ENCODE measurements at places on chromosomes 2 and 18.

DNA sequence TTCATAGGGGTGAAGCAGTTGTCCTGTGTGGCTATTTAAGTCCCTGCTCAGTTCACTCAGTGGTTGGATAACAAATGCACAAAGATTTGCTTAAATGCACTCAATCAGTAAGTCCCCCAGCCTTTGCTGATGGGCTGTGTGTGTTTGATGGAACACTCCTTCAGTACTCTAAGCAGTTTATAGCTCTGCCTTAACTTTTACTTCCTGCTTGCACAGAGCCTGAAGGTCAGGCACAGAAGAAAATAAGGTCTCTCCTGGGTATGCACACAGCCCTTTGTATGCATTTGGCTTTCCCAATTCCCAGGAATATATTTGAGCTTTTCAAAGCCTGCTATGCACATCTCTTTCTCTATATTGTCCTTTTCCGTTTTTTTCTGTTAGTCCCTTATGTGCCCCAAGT lies 208.7 kb upstream of the STK17B start:
- DNase-seq, result no peak

DNA sequence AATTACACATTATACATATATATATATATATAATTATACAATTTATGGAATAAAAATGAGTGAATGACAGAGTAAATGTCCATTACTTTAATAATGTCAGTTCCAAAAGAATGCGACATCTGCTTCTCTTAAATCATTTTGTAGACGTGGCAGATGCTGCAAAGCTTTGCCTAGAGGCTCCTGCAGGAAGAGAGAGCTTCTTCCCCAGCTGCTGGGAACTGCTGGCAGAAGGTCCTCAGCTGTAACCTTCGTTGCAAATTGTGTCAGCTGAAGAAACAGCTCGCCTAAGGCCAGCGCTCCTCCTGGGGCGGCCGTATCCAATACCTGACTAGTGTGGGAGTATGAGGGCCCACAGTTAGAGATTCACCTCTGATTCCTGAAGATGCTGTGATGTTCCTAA lies 9.6 kb upstream of the THNSL2 start:
- DNase-seq, result no peak

DNA sequence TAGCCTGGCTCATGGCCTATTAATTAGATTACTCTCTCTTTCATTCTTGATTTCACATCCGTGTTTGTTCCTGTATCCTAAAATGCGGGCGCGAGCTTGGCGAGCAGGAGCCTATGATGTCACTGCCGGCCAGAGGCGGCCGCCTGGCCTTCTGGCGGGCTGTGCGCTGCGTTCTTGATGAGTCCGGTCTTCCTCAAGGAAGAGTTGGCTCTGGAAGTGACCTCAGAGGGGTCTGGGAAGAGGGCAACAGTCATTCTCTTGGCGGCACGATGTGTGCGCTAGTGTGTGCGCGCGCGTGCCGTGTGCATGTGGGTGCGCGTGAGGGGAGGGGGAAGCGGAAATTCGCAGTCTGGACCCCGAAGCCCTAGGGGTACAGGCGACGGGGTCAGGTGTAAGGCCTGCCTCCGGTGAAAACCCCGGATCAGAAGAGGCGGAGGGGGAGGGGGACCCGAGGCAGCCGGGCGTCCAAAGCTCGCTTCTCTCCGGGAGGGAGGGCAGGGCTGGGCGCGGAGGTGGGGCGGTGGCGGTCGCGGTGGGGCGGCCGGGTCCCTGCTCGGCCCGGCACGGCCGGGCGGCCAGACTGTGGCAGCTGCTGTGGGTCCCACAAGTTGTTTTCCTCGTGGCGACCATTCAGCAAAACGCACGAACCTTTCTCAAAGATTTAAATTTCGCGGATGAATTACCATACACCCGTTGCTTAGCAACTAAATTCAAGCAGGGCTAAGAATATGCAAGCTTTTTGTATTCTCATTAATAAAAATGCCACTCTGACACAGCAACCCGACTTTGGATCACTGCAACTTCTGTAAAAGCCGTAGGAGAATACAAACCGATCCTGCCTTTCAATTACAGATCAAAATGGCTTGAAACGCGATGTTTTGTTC lies 8.4 kb downstream of the POU3F3 start:
- DNase-seq, result no peak

GRCh38 chr2:50525423-50525822 lies 506.5 kb downstream of the NRXN1 start:
- no peak for DNase-seq

DNA sequence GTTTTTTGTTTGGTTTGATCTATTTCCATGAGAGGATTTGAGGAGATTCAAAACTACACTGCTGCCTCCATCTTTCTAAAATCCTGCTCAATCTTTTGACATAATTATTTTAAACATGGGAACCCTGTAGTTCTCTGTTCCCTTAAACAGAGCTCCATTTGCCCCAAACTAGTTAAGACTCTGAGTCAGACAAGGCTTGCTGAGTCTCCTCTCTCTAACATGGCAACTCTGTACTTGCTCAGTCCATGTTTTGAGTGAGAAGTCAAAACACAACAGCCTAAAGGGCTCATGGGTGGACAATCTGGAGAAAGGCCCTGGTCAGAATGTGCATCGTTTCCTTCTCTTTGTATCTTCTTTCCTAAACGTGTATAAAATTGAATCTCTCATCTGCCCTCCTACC lies 7.1 kb upstream of the STAMBP start:
- DNase-seq, result no peak

- DNase-seq, result no peak
These were observed 267.3 kb downstream of the CLIP4 start for GRCh38 chr2:29382486-29382885.

DNA sequence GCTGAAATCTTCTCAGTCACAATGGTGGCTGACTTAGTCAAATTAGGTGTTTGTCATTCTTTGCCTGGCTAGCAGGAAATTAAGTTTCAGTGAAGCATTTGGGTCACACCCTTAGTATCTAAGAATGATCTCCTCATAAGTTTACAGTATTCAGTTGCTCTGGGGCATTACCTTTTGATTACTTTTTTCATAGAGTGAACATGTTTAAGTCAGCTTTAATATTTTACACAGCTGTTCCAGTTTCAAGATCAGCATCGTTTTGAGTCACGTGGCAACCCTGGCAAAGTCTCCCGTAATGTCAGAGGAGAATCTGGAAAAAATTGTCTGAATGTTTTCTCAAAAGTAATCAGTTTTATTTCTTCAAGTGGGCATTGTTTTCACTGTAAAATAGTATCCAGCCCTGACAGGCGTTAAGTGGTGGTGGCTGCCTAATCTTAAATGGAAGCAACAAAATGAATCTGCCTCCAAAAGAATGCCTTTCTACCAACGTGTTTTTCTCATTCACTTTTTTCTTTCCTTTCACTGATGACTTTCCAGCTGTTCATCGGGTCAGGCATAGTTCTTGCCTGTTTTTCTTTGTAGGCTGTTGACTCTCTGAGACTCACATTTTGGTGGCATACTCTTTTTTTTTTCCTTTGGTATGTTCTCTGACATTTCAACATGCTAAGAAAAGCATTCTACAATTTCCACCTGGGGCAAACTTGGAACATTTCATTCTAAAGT lies 319.6 kb upstream of the TCF4 start:
- no peak for DNase-seq

DNA sequence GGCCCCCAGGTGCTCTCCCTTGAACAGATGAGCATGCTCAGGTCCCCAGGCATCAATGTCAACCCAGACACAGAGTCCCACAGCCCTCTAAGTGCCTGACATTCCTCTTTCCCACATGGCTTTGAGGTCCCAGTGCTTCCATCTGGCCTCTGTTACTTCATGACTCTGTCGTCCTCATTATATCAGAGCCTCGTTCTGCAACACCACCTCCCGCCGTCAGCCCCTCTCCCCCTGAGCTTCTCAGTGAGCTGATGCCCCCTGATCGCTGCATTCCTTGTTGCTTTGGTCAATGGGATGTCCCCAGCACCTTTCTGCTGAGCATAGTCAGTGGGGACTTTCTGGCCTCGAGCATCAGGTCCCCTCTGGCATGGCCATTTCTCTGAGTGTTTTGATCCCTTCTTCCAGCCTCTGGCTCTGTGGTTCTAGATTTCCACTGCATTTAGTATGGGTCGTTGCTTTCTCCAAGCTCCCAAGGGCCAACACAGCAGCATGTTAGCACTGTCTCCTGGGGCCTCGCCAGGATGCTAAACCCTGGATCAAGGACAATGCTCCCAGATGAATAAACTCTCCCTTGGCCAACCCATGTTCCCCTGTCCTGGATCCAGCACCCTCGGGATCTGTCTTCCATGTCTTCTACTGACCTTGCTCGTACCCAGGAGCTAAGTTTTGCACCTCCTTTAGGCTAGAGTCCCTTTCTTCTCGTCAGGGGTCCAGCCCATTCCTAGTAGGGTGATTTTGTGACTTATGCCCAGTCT lies 143.2 kb upstream of the TWIST2 start:
- DNase-seq, result no peak

GRCh38 chr2:71611781-71612527 lies 158.6 kb downstream of the DYSF start:
- DNase-seq, result no peak

- no peak for DNase-seq
These were observed 187.1 kb downstream of the CELF4 start for GRCh38 chr18:37378336-37379010.

DNA sequence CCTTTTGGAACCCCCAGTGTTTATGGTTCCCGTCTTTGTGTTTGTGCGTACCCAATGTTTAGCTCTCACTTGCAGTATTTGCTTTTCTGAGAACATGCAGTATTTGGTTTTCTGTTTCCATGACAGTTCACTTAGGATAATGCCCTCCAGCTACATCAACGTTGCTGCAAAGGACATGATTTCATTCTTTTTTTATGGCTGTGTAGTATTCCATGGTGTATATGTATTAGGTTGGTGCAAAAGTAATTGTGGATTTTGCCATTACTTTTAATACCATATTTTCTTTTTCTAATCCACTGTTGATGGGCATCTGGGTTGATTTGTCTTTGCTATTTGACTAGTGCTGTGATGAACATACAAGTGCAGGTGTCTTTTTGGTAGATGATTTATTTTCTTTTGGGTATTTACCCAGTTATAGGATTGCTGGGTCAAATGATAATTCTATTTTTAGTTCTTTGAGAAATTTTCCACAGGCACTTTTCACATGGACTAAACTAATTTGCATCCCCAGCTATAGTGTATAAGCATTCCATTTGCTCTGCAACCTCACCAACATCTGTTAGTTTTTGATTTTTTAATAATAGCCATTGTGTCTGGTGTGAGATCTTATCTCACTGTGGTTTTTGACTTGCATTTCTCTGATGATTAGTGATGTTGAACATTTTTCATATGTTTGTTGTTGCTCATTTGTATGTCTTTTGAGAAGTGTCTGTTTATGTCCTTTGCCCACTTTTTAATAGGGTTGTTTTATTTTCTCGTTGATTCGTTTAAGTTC lies 63.6 kb downstream of the CERS6 start:
- DNase-seq, result no peak

GRCh38 chr2:75447176-75447575 lies 113.6 kb downstream of the EVA1A start:
- DNase-seq, result no peak

DNA sequence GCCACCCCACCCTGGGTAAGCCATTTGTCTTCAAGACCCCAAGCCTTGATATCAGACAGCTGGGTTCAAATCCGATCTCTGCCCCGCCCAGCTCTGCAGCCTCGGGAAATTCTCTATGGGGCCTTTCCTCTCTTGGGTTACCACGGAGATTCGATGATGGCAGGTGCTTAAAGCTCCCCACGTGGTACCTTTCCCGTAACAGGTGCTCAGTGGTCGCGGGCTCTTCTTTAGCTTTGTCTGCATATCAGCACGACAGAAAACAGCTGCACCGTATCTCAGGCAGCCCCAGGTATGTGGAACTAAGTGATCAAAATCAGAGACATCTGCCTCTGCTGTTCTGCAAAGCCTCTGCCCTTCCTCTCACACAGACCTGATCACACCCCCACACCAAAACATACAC lies 37.4 kb downstream of the TTC32 start:
- no peak for DNase-seq

- DNase-seq, result no peak
These were observed 42.4 kb upstream of the C1GALT1C1L start for GRCh38 chr2:43718530-43719124.

GRCh38 chr18:21980744-21981143 lies 188.6 kb upstream of the GATA6 start:
- no peak for DNase-seq

Measured in activated gamma-delta T cell (primary cell).